ENCODE measurements at places on chromosomes 1 and 21.

DNA sequence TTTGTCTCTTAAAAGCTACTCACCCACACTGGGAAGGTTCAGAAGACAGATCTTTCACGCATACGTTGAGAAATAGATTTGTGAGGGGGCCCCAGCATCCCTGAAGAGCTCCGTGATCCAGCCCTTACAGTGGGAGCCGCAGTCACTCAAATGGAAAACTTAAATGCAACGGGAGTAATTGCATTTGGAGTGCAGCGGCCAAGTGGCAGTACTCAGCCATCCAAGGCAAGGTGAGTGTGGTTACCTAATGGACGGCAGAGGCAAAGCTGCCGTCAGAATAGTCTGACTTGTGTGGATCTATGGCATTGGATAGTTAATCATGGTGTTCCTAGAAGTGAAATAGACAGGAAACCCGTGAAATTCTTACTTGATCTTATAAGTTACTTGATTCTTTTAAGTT lies 5.1 kb downstream of the SPSB1 start:
- DNase-seq: no peak

- DNase-seq: no peak
Observed at GRCh38 chr1:203039609-203040512, 13.6 kb downstream of the PPFIA4 start.

- no peak for DNase-seq
Observed at GRCh38 chr21:46561445-46562090, 43.3 kb downstream of the S100B start.

GRCh38 chr1:163922743-163923201 lies 601.0 kb downstream of the NUF2 start:
- no peak for DNase-seq

DNA sequence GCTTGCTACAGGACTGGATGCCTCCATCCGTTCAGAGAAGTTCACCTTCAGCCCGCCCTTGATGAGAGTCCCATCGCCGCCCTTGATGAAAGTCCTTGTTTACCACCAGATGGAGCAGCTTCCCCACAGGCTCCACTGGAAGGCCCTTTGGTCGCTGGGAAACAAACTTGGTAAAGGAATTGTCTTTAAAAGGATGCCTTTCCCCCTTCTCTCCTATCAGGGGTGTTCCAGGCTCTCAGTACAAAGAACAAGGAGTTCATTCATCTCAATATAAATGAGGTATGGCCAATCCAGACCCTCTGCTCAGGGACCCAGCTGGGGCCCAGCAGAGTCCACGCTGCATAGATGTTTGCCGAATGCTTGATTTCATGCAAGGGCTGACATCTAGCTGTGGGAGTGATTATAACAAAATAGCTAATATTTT lies 50.8 kb downstream of the CAPN9 start:
- DNase-seq: peak; percentile 15

GRCh38 chr1:110207831-110208230 lies 2.3 kb upstream of the KCNC4 start:
- peak; percentile 77 for DNase-seq

- no peak for DNase-seq
Observed at GRCh38 chr1:218255090-218255489, 30.0 kb upstream of the RRP15 start.

- no peak for DNase-seq
Observed at GRCh38 chr1:210949039-210949438, 184.9 kb downstream of the KCNH1 start.

DNA sequence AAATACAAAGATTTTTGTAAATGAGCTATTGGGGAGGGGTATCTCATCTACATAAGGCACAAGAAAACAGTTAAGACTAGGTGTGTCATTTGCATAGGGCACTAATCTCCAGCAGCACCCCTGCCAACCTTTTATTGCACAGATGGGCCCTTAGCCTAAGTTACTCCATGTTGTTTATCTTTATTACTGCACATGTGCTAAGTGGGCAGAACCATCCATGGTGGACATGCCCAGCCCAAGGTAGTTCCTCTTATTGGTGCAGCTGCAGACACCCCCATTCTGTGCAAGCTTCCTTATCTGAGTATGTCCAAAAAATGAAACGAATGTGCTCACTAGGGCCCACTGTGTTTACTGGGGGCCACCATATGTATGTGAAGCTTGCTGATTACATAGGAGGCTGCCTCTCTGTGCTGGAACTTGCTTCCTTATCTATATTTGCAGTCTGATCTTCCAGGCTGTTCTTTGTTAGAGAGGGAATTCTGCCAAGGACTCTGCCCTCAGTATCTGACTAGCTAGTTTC lies 77.3 kb upstream of the NEK7 start:
- no peak for DNase-seq

Data from activated CD4-positive, alpha-beta T cell treated with anti-CD3 and anti-CD28 coated beads, Interleukin-10, Interleukin-2, amounts not matched to agents 100 ng/mL and 50 ng/mL, durations not matched to agents 16 hours and 8 hours (primary cell).